ENCODE measurements at places on chromosomes 16 and 17.
A peak's percentile ranks its signal among the peaks of the same experiment; 100 is the strongest.

DNA sequence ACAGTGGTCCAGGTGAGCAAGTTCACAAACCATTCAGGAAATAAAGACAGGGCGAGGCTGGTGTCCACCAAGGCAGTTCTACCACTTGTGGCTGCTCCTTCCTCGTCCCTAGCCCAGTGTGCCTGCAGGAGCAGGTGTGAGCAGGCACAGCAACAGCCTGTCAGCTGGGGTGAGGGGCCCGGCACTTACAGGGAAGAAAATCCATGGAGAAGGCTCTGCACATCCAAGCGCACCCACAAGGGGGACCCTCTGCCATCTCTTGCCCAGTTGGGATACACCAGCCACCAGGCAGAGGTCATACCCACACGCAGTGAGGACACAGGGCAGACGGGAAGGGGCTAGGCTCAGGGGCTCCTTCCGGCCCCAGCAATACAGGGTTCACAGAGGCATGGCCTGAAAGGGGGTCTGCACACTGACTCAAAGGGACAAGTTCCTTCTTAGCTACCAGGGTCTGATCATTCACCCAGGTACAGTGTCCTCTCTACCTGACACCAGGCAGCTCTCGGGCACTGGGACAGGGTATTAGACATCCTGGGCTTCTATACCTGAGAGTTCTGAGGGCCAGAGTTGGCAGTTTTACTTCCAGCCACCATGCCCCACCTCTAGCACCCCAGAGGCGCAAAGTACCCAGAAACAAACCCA lies 27.0 kb downstream of the CDIP1 start:
- no peak for DNase-seq

- no peak for DNase-seq
Measured at GRCh38 chr17:73191443-73192205, 1.2 kb upstream of the COG1 start.

GRCh38 chr17:28475151-28475900 lies 1.9 kb downstream of the SLC13A2 start:
- DNase-seq, result no peak

- DNase-seq, result no peak
Measured at GRCh38 chr16:75234856-75235696, 16.3 kb downstream of the CTRB1 start.

DNA sequence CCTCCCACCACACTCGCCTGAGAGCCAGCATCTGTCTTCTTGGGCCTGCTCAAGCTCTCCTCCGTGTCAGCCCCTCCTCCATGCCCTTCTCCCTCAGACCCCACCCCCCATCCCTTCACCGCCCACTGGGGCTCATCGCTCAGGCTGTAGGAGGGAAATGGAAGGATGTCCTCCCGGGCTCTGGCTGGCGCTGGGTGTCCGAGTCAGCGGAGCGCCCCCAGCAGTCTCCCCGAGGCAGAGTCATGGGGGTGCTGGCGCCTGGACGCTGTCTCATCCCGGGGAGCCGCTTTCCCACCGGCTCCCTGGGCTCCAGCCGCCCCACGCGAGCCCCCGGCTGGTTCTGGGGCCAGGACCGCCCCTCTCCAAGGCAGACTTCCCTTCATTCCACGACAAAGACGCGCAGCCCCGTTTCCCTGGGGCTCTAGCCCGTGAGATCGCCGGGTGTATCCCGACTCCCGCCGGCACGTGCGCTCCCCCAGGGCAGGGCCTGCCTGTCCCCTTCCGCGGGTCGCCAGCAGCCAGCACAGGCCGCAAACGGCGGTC lies 428 bp upstream of the ANTKMT start:
- no peak for DNase-seq

GRCh38 chr16:22664132-22664531 lies 149.8 kb upstream of the HS3ST2 start:
- no peak for DNase-seq

GRCh38 chr16:46763147-46763546 lies 15.0 kb upstream of the MYLK3 start:
- DNase-seq, result no peak

DNA sequence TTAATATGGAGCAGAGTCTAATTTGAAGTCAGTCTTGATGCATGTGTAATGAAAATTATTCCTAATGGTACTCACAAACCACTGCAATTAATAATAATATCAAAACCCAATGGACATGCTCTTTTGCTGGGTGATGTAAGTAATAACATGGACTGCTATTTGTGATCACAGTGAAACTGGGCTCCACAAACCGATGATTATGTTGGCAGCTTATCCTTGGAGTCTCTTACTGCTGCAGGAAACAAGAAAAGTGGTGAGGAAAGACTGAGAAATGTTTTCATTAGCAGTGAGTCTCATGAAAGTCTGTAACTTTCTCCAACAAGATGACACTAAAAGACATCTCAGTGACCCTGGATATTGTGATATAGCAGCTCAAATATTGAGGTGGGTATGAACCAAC lies 45.2 kb downstream of the TMEM100 start:
- no peak for DNase-seq

DNA sequence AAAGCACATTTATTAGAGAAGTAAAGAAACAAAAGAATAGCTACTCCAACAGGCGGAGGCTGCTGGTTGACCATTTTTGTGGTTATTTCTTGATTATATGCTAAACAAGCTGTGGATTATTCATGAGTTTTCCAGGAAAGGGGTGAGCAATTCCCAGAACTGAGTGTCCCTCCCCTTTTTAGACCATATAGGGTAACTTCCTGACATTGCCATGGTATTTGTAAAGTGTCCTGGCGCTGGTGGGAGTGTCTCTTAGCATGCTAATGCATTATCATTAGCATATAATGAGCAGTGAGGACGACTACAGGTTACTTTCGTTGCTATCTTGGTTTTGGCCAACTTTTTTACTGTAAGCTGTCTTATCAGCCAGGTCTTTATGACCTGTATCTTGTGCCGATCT lies 12.2 kb upstream of the HS3ST4 start:
- DNase-seq, result no peak

DNA sequence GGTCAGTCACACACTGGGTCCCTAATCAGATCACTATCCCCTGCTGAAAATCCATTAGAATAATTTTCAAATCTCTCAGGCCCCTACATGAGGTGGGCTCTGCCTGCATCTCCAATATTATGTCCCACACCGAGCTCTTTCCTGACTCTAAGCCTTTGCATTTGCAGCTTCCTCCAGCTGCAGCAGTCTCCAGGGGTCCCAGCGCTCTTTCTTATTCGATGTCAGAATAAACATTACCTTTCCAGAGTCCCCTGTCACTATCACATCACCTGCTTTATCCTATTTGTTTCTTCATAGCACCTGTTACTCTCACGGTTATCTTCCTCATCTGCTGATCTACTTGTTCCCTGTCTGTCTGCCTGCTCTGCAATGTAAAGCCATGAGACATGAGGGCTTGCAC lies 57.3 kb upstream of the MON1B start:
- DNase-seq, result no peak

DNA sequence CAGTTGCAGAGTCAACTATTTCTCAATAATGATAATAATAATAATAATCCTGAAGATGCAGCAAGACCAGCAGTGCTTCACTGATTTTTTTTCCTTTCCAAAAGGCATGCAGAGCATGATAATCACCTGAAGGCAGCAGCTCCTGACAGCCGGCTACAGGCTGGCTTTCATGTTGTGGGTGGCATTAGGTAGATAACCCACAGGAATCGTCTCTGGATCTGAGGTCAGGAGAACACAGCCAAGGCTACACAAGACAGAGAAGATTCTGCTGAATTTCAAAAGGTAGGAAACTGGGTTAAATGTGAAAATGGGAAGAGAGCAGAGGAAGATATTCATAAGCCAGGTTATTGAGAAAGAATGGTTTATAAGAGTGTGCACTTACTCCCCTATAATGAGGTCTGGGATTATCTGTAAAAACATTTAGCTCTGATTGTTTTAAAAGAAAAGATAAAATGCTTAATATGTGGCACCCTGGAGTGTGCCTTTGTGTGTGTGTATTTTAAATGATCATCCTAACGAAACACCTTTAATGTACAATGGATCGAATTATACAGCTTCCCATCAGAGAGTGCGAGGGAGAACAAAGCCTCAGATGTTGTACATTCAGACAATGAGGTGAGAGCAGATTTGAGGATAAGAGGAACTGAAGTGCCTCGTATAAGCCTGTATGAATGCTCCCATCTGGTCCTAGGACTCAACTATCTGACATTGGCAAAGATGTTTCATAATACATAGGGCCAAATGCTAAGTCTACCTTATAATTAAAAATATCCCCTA lies 273.1 kb downstream of the PHKB start:
- no peak for DNase-seq

DNA sequence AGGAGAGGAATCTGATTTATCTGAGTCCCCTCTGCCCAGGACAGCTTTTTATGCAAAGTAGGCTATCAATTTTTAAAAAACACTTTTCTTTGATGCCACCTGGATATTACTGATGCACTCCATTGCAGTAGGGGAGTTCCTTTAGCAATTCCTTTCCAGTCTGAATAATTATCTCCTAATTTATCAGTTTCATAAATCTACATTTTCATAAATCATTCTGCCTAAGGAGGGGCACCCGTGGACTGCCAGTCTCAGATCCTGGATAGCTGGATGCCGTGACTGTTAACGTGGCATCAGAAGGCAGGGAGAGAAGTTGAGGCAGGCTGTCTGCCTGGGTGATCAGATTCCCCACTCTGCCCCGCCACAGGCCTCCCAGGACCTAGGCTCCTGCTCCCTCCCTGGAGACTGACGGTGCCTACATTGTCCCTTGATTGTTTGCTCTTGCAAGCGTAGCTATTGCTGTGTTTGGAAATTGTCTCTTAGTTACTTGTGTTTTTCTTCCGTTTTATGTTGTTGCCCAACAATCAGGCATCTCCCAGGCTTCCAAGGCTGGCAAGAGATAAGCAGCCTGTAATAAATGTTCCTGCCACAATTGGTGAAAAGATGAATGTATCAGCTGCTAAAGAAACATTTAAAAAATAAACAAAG lies 75.2 kb downstream of the KATNIP start:
- DNase-seq, result no peak

GRCh38 chr17:5139458-5139732 lies 23.6 kb downstream of the USP6 start:
- no peak for DNase-seq

- DNase-seq, result no peak
Measured at GRCh38 chr16:66354034-66354909, 12.2 kb upstream of the CDH5 start.

DNA sequence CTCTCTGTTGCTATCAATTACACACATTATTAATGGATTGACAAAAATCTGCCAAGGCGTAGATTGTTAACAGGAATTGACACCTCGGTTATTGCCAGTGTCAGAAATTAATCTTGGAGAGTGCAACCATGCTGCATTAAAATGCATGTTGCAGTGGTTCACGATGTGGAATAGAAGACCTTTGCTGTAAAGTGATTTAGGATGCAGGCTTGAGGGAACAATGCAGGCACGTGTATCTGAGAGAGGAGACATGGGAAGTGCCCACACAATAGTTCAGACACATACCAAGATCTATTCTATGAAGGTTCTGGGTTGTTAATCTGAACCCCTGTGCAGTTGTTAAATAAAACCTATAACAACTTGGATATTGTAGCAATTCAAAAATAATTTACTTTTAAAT lies 1032.8 kb upstream of the CDH8 start:
- DNase-seq, result no peak

- DNase-seq, result no peak
Measured at GRCh38 chr16:26651884-26652283, 414.8 kb upstream of the C16orf82 start.

GRCh38 chr16:12414281-12414680 lies 389.4 kb downstream of the CPPED1 start:
- no peak for DNase-seq

DNA sequence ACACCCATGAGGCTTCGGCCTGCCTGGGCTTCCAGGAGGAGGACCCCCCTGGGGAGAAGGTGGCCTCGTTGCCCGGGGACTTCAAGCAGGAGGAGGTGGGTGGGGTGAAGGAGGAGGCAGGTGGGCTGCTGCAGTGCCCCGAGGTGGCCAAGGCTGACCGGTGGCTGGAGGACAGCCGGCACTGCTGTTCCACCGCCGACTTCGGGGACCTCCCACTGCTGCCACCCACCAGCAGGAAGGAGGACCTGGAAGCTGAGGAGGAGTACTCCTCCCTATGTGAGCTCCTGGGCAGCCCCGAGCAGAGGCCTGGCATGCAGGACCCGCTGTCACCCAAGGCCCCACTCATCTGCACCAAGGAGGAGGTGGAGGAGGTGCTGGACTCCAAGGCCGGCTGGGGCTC lies 41.5 kb downstream of the SREBF1 start:
- no peak for DNase-seq

DNA sequence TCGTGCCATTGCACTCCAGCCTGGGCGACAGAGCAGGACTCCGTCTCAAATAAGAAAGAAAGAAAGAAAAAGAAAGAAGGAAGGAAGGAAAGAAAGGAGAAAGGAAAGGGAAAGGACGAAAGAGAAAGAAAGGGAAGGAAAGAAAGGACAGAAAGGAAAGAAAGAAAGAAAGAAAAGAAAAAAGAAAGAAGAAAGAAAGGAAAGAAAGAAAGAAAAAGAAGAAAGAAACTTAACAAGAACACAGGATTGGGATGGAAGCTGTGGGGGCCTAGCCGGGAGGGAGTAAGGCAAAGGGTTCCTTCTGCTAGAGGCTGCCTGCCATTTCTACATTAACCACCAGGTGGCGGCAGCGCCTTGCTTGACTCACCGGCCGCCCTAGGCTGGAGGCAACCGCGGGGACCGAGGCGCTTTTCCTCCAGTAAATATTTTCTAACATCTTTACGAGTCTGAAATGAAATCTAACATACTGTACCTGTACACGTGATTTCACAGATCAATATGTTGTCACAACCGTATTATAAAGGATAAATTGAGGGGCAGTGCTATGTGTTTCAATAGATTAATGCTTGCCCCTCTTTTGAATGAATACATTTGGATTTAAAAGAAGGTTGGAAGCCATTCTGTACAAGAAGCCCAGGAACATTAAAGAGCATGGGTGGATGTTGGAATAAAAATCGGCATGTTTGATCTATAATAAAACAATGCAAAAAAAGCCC lies 6.1 kb downstream of the GJD3 start:
- peak; percentile 52 for DNase-seq

DNA sequence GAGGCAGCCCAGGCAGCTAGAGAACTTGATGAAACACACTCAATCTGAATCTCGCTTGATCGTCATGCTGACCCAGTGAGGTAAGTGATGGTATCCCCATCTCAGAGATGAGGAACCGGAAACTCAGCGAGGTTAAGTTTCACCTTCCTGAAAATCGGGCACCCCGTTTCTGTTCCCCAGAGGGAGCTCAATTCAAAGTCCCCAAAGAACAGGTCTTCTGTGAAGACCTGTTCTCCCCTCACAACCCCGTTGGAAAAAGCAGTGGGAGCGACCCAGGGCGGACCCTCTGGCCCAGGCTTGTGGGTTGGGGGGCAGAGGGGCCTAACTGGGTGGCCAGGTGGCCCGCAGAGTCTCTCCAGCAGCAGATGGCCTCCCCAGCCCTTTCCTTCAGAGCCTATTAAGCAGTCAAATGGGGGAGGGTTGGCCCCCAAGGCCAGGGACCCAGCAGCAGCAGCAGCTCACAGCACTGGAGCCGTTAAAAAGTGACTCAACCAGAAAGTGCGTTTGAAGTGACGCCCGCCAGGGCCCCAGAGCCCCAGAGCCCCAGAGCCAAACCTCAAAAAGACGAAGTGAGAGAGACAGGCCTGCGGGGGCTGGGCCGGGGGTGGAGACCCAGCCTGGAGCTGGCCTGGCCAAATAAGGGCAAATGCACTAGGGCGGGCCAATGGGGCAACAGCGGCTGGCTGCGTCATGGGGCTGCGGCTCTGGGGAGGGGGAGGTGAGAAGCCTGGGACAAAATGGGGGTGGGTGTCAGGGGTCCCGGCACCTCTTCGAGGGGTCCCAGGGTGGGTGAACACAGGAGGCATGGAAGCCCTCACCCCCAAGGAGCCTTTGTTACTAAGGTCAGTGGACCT lies 9.2 kb upstream of the TSPOAP1 start:
- peak; percentile 96 for DNase-seq

Data from fibroblast of skin of left quadriceps (primary cell).